ENCODE measurements at places on chromosomes 16 and 17.

DNA sequence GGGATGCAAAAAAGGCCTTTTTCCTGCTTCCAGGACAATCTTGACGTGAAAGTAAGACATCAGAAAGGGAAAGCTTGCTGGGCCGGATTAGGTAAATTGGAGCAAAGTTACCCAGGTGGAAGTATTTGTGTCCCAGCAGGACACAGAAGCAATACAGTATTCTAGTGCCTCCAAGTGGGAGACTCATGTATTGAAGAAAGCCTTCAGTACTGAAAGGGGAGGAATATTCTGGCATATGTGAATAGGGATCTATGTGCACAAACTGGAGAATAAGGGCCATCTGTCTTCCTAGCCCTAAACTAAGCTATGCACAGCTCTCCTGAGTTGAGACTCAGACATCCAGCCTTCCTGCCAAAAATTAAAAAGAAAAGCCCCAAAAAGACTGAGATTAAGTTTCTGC lies 327.3 kb upstream of the CDH8 start:
- DNase-seq: peak; percentile 6
- H3K27me3 ChIP-seq: no peaks in the 10 kb centered on the region
- no peaks in the 10 kb centered on the region for H3K36me3 ChIP-seq
- H3K4me3 ChIP-seq: no peak overlapping the region
- H3K27ac ChIP-seq: no peak overlapping the region
- no peaks in the 10 kb centered on the region for H3K4me1 ChIP-seq

DNA sequence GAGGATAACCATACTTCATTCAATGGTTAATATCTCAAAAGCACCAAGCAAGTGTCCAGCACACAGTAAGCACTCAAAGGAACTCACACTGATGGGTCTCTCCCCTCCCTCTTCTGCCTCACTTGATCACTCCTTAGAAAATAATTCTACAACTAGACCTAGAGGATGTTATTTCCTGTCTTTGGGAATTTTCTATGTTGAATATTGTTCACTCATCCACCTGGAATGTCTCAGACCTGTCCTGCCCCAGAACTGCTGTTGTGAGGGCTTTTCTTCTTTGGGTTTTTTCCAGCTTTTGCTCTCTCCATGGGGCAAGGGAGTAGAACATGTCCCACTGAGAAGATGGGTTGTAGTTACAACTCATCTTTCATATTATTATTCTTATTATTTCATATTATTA lies 25.3 kb downstream of the NXPH3 start:
- no peak for DNase-seq
- no peaks in the 10 kb centered on the region for H3K27me3 ChIP-seq
- H3K27ac ChIP-seq: no peak overlapping the region
- no peak overlapping the region for H3K4me3 ChIP-seq

DNA sequence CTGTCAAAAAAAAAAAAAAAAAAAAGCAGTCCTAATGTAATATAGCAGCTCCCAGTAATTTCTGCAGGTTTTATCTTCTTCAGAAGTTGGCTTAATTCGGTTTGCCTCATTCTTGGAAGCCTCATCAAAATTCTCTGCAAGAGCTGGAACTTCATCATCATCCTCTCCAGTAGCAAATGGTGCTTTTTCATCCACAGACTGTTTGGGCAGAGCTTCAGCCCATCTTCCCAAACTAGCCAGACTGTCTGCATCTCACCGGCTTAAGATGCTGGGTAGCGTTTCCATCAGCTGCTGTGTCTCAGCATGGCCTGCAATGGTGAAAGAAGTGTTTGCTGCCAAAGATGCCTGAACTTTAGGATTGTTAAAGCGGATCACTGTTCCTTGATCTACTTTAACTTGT lies 112.6 kb downstream of the AIPL1 start:
- H3K4me1 ChIP-seq: no peaks in the 10 kb centered on the region
- DNase-seq: no peak
- H3K4me3 ChIP-seq: no peak overlapping the region
- no peaks in the 10 kb centered on the region for H3K27me3 ChIP-seq
- no peaks in the 10 kb centered on the region for H3K36me3 ChIP-seq

- H3K4me1 ChIP-seq: no peaks in the 10 kb centered on the region
- DNase-seq: no peak
- no peaks in the 10 kb centered on the region for H3K36me3 ChIP-seq
- no peak overlapping the region for H3K4me3 ChIP-seq
These were observed 359.9 kb upstream of the XYLT1 start for GRCh38 chr16:17830651-17831050.

DNA sequence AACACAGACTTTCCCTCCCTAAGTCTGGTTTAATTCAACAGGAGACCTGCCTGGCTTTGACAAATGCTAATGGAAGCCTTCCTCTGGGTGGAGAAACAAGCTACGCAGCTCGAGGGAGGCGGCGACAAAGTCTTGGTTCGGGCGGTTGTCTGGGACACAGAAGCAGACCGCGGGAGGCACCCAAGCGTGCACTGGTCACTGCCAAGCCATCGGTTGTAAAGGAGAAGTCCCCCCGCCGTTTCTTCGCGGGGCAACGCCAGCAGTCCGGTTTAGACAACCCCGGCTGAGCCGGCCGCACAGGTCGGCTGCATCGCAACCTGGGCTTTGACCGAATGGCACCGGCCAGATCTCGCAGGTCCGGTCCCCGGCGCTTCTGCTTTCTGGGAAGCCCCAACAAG lies 586 bp downstream of the GLYR1 start:
- H3K27ac ChIP-seq: peak overlapping the region; percentile 65
- peak overlapping the region; percentile 95 for H3K4me3 ChIP-seq
- peaks cover 7% of the 10 kb centered on the region for H3K4me1 ChIP-seq

DNA sequence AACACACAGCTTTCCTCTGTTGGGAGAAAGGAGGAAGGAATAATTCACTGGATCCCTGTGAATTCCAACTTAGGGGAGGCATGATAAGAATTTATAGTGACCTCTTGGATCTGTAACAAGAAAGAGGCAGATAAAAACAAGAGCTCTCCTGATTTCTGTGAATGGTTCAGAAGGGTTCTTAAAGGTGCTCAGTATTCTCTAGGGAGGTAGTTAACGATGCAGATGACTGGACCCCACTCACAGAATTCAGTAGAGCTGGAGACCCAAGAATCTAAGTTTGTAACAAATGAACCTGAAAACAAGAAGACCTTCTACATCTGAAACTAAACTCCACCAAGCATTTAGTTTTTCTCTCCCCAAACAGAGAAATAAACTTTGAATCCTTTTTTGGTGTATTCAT lies 8.6 kb downstream of the ZNRF1 start:
- no peaks in the 10 kb centered on the region for H3K36me3 ChIP-seq
- peaks cover 8% of the 10 kb centered on the region for H3K4me1 ChIP-seq
- H3K4me3 ChIP-seq: no peak overlapping the region

DNA sequence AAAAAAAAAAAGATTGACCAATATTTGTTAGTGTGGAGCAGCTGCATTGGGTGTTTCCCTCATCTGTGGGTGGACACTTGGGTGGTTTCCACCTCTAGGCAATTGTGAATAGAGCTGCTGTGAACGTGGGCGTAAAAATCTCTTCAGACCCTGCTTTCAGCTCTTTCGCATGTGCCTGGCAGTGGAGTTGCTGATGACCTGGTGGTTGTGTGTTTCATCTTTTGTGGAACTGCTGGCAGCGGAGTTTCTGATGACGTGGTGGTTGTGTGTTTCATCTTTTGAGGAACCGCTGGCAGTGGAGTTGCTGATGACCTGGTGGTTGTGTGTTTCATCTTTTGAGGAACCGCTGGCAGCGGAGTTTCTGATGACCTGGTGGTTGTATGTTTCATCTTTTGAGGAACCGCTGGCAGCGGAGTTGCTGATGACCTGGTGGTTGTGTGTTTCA lies 21.4 kb downstream of the ZC3H18 start:
- H3K27me3 ChIP-seq: no peaks in the 10 kb centered on the region
- no peak overlapping the region for H3K27ac ChIP-seq
- H3K36me3 ChIP-seq: peaks cover 60% of the 10 kb centered on the region
- no peak overlapping the region for H3K4me3 ChIP-seq

- H3K4me3 ChIP-seq: no peak overlapping the region
- H3K4me1 ChIP-seq: no peaks in the 10 kb centered on the region
- no peak overlapping the region for H3K27ac ChIP-seq
- no peaks in the 10 kb centered on the region for H3K27me3 ChIP-seq
- H3K36me3 ChIP-seq: no peaks in the 10 kb centered on the region
These were observed 302.7 kb upstream of the ASIC2 start for GRCh38 chr17:33595828-33596227.

DNA sequence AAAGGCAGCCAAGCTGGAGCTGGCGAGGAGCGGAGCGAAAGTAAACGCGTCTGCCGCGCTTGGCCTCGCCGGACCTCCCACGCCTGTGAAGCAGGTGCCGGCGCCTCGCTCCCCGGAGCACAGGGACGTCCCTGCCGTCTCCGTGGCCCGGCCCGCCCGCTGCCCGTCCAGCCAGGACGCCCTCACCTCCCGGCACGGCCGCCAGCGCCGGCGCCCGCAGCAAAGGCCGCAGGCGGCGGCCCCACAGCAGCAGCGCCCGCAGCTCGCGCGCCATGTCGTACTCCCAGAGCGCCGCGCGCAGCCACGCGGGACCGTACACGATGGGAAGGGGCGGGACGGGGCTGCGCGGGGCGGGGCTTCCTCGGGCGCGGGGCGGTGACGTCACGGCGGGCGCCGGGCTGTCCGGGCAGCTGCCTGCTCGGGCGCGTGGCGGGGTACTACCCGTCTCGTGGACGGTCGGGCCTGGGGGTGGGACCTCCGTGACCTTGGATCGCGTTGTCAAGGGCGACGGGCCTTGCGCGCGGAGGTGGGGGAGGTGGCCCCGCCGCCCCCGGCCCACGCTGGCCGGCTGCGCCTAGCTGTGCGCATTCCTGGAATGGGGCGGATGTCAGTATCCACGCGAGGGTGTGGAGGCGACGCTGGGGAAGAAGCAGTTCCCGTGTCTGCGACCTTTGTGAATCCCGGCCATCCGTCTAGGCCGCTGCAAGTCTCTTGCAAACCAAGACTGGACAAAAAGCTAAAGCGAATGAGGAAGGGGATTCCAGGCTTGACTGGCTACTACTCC lies at the start of gene TRAP1:
Gene TRAP1, minus strand, starts transcription at position 290 of the 784 bp plus-strand sequence. Its CDS starts 16 bp downstream, at position 274.
- H3K36me3 ChIP-seq: peaks cover 16% of the 10 kb centered on the region
- H3K4me1 ChIP-seq: peaks cover 9% of the 10 kb centered on the region
- H3K27ac ChIP-seq: peak within 1 kb of the TSS; percentile 56
- no peaks in the 10 kb centered on the region for H3K27me3 ChIP-seq
- H3K4me3 ChIP-seq: peak within 1 kb of the TSS; percentile 97
- peak; percentile 80 for DNase-seq

- peaks cover 13% of the 10 kb centered on the region for H3K4me1 ChIP-seq
- no peak for DNase-seq
- peaks cover 73% of the 10 kb centered on the region for H3K27me3 ChIP-seq
- no peaks in the 10 kb centered on the region for H3K36me3 ChIP-seq
These were observed 5.1 kb upstream of the C1QTNF8 start for GRCh38 chr16:1101133-1101532.

DNA sequence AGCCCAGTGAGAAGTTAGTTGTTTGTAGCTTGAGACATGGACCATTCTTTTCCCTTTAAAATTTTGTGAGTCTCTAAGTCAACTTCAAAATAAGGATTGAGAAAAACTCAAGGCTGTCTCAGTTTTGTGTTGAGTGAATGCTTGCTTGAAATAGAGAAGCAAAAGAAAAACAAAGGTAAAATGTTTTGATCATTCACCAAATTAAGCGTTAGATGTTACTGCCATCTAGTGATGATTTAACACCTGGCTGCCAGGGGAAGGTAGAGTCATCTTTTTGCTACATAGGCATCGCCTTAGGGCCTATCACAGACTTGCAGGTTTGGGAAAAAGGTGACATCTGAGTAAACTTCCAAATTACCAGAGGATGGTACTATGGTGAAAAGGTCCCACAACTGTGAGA lies 74.4 kb downstream of the PCTP start:
- H3K4me1 ChIP-seq: no peaks in the 10 kb centered on the region
- H3K4me3 ChIP-seq: no peak overlapping the region

DNA sequence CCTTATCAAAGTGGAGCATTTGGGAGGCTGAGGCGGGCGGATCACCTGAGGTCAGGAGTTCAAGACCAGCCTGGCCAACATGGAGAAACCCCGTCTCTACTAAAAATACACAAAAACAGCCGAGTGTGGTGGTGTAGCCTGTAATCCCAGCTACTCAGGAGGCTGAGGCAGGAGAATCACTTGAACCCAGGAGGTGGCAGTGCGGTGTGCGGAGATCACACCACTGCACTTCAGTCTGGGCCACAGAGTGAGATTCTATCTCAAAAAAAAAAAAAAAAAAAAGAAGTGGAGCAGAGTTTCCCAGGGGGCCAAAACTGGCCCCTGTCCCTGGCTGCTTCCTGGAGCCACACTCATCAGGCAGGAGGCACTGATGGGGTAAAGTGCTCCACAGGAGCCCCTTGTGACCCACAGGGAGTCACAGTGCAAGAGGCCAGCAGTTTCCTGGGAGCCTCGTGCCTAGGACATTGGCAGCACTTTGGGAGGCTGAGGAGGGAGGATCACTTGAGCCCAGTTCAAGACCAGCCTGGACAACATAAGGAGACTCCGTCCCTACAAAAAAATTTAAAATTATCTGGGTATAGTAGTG lies 44.4 kb downstream of the RTN4RL1 start:
- H3K4me3 ChIP-seq: no peak overlapping the region

DNA sequence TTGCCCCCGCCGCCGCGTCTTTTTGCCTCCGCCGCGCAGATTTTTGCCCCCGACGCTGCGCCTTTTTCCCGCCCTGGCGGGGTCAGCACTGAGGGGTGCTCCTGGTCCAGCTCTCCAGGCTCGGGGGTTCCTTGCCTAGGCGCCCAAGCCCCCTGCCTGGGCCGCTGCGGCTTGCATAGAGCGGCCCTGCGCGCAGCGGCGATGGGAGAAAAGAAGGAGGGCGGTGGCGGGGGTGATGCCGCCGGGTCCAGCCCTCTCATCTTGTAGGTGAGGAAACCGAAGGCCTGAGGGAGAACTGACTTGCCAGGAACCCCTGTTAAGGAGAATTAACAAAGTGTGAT lies 330.8 kb upstream of the WSB1 start:
- no peak for DNase-seq
- H3K4me3 ChIP-seq: no peak overlapping the region
- H3K27ac ChIP-seq: no peak overlapping the region
- no peaks in the 10 kb centered on the region for H3K27me3 ChIP-seq

DNA sequence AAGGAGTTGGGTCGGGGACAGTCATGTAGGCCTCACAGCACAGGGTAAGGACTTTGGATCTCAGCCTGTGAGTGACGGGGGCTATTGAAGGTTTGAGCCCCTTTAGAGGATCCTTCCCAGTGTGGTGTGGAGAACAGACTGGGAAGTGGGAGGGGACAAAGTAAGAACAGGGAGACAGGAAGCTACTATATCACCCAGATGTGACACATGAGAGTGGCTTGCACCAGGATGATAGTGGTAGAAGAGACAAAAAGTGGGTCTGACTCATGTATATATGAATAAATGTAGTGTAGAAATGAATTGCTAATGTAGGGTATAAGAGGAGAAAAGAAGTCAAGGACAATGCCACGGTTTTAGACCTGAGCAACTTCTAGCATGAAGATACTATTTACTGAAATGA lies 4.5 kb downstream of the NUP93 start:
- DNase-seq: peak; percentile 50
- H3K4me1 ChIP-seq: peaks cover 4% of the 10 kb centered on the region
- H3K27ac ChIP-seq: no peak overlapping the region
- H3K36me3 ChIP-seq: no peaks in the 10 kb centered on the region
- H3K4me3 ChIP-seq: no peak overlapping the region

- no peak for DNase-seq
- peaks cover 11% of the 10 kb centered on the region for H3K4me1 ChIP-seq
- H3K27ac ChIP-seq: no peak overlapping the region
- no peak overlapping the region for H3K4me3 ChIP-seq
- H3K27me3 ChIP-seq: peaks cover 3% of the 10 kb centered on the region
These were observed 107.1 kb downstream of the RAP1GAP2 start for GRCh38 chr17:2903193-2903974.
